Endothelial cell (in vitro differentiated cells): ENCODE measurements at places on chromosomes 5 and 9. TPM values are rescaled to one million over a fixed set of nuclear protein-coding genes. Genes with fewer than 3 reads are reported as not detected.
A peak's percentile ranks its signal among the peaks of the same experiment; 100 is the strongest.

GRCh38 chr5:80239680-80240367 is 16.0 kb downstream of the SERINC5 start:
- H3K27ac ChIP-seq: peak overlapping the region; percentile 72
- no peak for DNase-seq
- H3K36me3 ChIP-seq: peaks cover 27% of the 10 kb centered on the region
- H3K27me3 ChIP-seq: peaks cover under 1% of the 10 kb centered on the region
- H3K4me3 ChIP-seq: peak overlapping the region; percentile 11

DNA sequence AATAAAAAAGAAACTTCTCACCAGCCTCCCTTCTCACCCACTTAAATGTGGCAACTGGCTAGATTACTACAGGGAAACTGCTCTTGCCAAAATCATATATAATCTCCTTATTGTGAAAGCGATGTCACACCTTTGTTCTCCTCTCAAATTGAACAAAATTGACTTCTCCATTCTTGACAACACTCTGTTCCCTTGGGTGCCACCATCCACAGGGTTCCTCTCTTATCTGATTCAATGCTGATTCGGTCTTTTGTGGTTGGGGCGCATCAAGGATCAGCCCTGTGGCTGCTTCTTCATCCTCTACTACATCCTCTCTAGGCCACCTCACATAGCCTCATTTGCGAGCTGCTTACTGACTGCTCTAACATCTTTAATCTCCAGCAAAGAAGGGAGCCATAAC is 86.1 kb downstream of the EDIL3 start:
- H3K36me3 ChIP-seq: peaks cover 7% of the 10 kb centered on the region
- H3K27ac ChIP-seq: no peak overlapping the region
- H3K27me3 ChIP-seq: no peaks in the 10 kb centered on the region
- no peaks in the 10 kb centered on the region for H3K4me1 ChIP-seq

DNA sequence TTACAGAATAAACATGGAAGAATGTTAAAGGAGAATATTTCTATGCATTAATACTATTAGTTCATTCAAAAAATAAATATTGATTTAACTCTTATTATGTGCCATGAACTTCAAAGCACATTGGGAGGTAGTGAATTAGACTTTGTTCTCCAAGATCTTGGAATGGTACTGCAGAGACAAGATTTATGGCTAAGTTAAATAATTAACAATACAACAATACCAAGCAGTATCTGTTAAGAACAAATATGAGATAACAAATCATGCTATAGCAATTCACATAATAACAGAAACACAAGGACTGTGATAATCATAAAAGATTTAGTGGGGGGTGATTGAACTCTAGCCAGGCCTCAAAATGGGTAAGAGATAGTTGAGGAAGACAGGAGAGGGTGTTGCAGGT is 11.6 kb downstream of the NMUR2 start:
- no peak overlapping the region for H3K27ac ChIP-seq
- DNase-seq: no peak
- no peaks in the 10 kb centered on the region for H3K36me3 ChIP-seq
- no peak overlapping the region for H3K4me3 ChIP-seq

DNA sequence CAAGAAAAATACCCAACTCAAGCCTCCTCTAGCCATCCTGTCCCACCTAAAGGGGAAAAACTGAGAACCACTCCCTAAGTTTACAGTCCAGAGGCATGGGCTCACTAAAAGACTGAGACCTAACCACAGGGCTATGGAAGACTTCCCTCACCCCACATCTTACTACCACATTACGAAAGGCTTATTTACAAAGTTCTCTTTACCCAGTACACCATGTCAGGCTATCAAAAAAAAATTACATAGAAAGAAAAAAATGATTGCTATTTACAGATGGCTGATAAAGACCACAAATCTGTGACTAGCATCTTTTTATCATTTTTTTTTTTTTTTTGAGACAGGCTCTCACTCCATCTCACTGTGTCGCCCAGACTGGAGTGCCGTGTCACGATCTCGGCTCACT is 69.7 kb upstream of the TNPO1 start:
- peaks cover 2% of the 10 kb centered on the region for H3K27me3 ChIP-seq
- no peaks in the 10 kb centered on the region for H3K36me3 ChIP-seq
- H3K27ac ChIP-seq: no peak overlapping the region
- peaks cover 2% of the 10 kb centered on the region for H3K4me1 ChIP-seq

DNA sequence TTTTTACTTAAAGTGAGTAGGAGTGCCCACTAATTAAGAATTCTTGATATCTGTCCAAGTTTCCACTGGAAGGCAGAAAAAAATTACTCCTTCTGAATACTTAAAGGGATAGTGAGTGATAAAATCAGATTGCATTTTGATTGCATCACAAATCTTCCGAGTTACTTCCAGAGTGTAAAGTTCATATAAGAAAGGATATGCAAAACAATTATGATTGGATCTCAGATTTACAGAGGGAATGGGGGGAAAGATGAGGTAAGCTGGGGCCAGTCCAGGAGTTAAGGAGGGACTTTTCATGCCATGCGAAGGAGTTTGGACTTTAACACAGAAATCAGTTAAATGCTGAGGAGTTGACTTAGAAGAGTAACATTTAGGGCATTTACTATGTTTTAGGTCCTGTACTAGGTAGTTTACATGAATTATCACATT is 9.3 kb upstream of the RNF145 start:
- no peak for DNase-seq
- H3K27ac ChIP-seq: no peak overlapping the region
- peaks cover 3% of the 10 kb centered on the region for H3K4me1 ChIP-seq

- peaks cover 9% of the 10 kb centered on the region for H3K4me1 ChIP-seq
- H3K4me3 ChIP-seq: no peak overlapping the region
- H3K36me3 ChIP-seq: no peaks in the 10 kb centered on the region
- no peak overlapping the region for H3K27ac ChIP-seq
These were observed 2.8 kb downstream of the GALNT12 start for GRCh38 chr9:98810102-98810842.

- H3K4me1 ChIP-seq: no peaks in the 10 kb centered on the region
- H3K27me3 ChIP-seq: no peaks in the 10 kb centered on the region
- no peaks in the 10 kb centered on the region for H3K36me3 ChIP-seq
These were observed 40.4 kb downstream of the GLIS3 start for GRCh38 chr9:4259489-4259888.

GRCh38 chr9:68705531-68706362 is 707 bp downstream of the PIP5K1B start:
- peak; percentile 16 for DNase-seq
- H3K27ac ChIP-seq: no peak overlapping the region
- peak overlapping the region; percentile 91 for H3K4me3 ChIP-seq
- H3K27me3 ChIP-seq: peaks cover 7% of the 10 kb centered on the region
- H3K36me3 ChIP-seq: peaks cover 4% of the 10 kb centered on the region

The PNPLA7 gene
- 3.9 TPM for total RNA-seq

The DMRT3 gene
- not detected for total RNA-seq

The EXOSC2 gene
- total RNA-seq: 26.0 TPM

The TMEM252 gene
- not detected for total RNA-seq
